Activated CD4-positive, alpha-beta T cell treated with anti-CD3 and anti-CD28 coated beads, Interleukin-2, amount 10 ng/mL, durations not matched to agents 7 days and 5 days (primary cell): ENCODE measurements at places on chromosomes 2 and 18.

DNA sequence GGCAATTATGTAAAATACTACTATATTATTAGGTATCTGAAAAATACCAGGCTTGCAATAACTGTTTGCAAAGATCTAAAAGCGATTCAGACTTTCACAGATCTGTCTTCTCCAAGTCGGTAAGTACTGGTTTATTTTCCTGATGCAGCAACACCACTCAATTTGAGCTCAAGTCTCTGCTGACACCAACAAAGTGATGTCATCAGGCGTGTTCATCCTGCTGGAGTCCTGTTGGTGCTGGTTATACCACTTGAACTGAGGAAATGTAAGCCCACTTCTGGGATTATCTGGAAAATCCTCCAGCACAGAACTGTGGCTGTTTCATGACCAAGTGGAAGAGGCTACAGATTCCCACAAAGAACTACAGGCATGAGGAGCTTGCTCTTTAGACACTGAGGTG lies 267.6 kb downstream of the BCL2 start:
- no peak for DNase-seq

- DNase-seq, result no peak
Measured at GRCh38 chr2:189308056-189308790, 128.7 kb upstream of the COL5A2 start.

GRCh38 chr2:148607566-148607965 lies 37.0 kb upstream of the EPC2 start:
- DNase-seq, result no peak

DNA sequence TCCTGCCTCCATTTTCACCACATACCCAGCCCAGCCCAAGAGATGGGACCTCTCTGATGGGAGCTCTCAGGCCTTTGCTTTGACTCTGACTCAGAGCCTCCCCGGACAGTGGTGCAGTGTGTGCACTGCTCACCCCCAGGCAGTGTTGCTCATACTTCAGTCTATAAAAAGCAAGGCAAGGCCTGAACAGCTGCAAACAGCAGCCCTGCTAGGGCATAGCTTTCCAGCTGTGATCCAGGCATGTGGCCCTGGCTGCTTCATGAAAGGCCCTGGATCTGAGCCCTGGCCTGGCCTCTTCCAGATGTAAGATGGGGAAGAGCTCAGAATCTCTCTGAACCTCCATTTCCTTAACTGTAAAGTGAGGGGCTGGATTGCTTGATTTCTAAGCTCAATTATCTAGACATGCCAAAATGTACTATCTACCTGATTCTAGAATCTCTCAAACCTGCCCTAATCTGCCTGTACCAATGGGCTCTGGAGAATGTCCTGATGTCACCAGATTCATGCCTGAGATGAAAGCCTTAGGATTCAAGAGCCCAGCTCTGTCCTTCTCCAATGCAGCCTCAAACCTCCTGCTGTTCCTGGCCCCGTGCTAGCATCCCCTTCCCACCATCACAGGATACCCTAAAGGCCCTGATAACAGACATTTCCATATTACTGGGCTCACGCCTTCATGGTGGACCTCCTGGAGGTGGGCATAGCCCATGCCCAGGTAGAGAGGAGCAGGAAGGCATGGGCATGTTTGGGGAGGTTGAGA lies 206.9 kb downstream of the ARL4C start:
- DNase-seq, result no peak

GRCh38 chr2:99626158-99626557 lies 136.3 kb upstream of the REV1 start:
- no peak for DNase-seq

GRCh38 chr18:13136904-13137669 lies 81.5 kb upstream of the LDLRAD4 start:
- DNase-seq, result peak; percentile 39

- DNase-seq, result peak; percentile 80
Measured at GRCh38 chr18:12327510-12328178, 19.6 kb downstream of the TUBB6 start.

GRCh38 chr2:137206069-137206468 lies 440.7 kb downstream of the THSD7B start:
- DNase-seq, result no peak

- no peak for DNase-seq
Measured at GRCh38 chr2:49935449-49935848, 781.1 kb upstream of the FSHR start.

GRCh38 chr2:157182834-157183396 lies 74.6 kb upstream of the GALNT5 start:
- DNase-seq, result no peak
